ENCODE measurements at places on chromosomes 6 and 20.

DNA sequence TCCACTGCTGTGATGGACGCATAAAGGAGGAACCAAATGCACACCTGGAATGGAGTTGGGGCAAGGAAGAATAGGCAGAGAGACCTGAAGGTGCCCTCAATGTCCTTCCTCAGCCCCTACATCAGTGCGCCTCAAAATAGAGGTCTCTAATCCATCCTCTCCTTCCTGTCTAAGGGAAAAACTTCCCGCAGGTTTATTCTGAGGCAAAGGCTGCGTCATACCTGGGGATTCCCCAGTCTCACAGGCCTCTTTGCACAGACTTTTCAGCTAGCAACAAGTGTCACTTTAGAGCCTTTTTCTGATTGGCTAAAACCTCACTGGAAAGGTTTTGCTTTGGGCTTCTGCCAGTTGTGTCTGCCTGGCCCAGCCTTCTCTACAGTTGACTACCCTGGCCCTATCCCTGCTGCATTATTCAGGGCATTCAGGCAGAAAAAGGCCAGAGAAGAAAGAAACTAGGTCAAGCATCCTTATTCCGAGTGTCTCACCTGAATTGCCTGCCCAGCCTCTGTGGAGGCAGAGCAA, 1.8 kb upstream of the HLA-DQB1 start:
- DNase-seq, result no peak

- DNase-seq, result no peak
Observed at GRCh38 chr6:116218172-116218633, 35.7 kb downstream of the TSPYL4 start.

GRCh38 chr6:159487636-159488035, 205.4 kb downstream of the SOD2 start:
- DNase-seq, result no peak

- DNase-seq, result no peak
Observed at GRCh38 chr6:79065232-79065631, 12.8 kb downstream of the PHIP start.

- no peak for DNase-seq
Observed at GRCh38 chr6:147423111-147423510, 85.4 kb upstream of the SAMD5 start.

DNA sequence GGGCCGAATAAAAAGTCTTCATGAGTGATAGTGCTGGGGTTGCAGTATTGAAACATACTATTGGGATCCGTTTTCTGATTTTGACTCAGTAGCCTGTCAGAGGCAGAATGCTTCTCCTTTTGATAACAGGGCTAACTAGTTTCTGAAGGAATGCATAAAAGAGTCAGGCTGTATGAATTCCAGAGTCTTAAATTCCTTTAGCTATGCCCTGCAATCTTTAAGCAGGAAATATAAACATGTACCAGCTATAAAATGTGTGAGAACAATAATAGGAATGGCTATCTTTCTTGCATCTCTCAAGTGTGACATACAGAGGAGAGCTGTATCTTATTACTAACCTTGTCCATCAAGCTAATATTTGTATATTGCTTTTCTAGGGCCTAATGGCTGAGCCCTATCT, 917.1 kb downstream of the KIF16B start:
- DNase-seq, result no peak

- no peak for DNase-seq
Observed at GRCh38 chr6:34955442-34955841, 66.4 kb downstream of the ANKS1A start.

- DNase-seq, result no peak
Observed at GRCh38 chr6:85576476-85576875, 17.2 kb downstream of the SNX14 start.

DNA sequence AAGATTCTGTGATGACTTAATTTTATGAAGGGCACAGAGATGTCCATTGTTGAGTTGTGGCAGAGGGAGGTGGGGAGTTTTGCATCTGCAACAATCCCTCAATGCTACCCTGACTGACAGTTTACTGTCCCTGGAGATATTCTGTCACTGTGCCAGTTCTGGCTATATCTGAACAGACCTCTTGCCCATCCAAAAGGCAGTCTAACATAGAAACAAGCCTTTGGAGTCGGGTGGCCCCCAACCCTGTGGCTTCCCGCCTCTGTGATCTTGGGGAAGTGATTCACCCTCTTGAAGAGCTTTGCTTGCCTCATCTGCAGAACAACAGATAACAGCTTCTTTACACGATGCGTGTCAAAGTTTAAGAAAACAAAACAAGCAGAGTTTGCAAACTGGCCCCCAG, 3.8 kb upstream of the E2F1 start:
- DNase-seq, result no peak

DNA sequence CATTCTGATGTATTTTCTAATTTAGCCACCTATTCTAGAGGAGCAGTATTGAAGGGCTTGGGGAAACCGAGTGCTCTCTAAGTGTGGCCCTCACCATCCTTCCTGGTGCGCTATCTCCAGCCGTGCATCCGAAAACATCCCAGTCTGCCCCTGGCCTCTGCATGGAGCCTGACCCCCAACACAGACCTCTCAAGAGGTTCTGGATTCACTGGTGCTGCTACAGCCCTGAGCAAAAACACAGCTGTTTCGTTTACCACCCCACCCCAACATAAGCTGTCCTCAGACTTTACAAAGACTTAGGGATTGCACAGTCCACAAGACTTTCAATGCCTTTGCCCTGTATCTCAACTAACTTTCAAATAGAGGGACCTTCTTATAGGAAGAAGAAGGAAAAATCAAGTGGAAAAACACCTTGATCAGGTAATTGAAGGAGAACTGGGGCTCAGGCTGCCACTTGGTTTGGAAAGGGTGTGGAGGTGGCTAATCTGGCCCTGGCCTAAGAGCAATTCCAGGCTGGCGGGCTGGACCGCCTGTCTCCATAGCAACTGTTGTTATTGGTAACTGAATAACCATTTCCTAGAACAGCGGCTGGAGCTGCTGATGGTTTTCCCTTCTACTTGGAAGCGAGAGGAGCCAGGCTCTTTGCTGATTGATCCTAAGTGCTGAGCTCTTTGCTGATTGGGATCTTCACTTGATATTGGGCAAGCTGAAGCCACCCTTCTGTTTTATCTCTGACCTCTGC, 90.2 kb upstream of the TOX2 start:
- DNase-seq, result peak; percentile 33

DNA sequence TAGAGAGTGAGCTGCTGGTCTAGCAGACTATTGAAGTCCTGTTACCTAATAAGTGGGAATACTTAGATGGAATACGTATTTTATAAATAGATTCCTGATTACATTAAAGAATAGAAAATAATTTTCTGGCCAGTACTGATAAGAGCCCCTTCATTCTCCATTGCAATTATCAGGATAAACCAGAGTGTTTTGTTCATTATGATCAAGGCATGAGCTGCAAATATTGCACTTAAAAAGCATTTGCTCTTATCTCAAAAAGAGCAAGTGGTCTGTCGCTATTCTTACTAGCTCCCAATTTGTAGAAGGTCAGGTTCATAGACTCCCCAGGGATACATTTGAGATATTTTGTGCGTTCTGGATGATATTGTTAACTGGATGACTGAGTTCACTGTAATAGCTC, 73.1 kb upstream of the PLCB4 start:
- no peak for DNase-seq

DNA sequence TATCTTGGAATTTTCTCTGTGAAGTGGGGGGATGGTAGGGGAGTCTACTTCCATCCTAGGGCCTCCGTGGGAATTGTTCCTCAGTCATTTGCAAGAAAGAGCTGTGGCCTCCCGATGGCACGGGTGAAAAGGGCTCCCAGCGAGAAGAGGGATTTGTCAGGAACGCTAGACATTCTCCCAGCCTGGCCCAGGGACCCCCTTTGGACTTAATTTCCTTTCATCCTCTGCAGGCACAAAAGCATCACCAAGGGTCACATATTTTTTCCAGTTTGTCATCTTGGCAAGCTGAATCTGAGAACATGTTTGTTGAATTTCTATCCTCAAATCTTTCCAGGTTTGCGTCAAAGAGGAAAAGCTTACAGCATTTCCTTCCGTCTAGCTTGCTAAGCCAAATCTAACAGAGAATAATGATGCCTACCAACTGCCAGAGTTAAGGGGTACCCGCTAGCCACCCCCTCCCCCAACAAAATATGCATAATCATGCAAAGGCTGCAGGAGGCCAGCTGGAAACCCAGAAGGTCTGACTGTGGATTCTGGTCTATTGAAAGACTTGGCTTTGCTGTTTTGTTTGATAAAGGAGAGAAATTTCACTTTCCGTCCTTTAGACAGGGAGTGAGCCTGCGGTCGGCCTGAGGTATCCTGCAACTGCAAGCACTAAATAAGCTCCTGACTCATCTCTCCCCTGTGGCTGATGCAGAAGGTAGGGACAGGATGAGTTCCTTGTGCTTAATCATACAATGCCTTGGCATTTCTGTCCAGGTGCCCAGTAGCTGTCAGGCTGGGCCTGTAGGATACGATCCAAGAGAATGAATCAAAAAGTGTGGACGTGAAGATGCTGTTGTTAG, 23.1 kb downstream of the PSMG4 start:
- no peak for DNase-seq

GRCh38 chr20:16877053-16877554, 128.9 kb downstream of the OTOR start:
- no peak for DNase-seq

- DNase-seq, result no peak
Observed at GRCh38 chr20:3314391-3314790, 75.4 kb upstream of the SLC4A11 start.

GRCh38 chr6:116528133-116528532, 16.7 kb downstream of the CALHM5 start:
- DNase-seq, result no peak

DNA sequence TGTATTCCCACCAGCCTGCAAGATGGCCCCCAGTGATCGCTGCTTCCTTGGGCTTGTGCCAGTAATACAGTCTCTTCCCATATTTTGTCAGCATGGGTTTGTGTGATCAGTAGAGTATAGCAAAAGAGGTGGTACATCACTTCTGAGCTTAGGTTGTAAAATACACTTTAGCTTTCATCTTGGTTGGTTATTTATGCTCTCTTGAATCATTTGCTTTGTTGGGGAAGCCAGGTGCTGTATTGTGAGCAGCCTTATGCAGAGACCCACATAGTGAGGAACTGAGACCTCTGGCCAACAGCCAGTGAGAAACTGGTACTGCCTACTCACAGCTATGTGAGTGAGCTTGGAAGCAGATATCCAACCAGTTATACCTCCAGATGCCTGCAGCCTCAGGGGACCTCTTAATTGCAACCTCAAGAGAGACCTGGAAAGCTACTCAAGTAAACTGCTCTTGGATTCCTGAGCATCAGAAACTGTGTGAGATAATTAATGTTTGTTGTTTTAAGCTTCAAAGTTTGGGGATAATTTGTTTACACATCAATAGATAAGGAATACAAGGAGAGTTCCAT, 229.3 kb downstream of the FARS2 start:
- no peak for DNase-seq

- no peak for DNase-seq
Observed at GRCh38 chr6:110590821-110591351, 114.5 kb upstream of the SLC22A16 start.

DNA sequence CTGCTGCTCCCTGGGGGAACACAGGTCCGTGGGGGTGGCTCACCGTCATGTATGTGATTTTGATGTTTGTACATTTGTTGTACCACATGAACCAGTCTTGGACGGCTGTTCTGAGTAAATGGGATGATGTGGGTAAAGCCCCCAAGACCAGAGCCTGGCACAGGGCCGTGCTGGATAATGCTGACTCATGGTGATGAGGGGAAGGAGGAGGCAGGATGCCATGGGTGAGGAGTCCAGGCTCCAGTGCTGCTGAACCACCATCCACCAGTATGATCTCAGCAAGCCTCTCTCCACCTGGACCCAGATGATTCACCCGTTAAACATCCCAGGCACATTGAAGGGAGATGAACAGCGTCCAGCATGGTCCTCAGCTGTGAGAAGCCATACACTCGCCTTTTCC, 9.6 kb upstream of the APCDD1L start:
- no peak for DNase-seq

DNA sequence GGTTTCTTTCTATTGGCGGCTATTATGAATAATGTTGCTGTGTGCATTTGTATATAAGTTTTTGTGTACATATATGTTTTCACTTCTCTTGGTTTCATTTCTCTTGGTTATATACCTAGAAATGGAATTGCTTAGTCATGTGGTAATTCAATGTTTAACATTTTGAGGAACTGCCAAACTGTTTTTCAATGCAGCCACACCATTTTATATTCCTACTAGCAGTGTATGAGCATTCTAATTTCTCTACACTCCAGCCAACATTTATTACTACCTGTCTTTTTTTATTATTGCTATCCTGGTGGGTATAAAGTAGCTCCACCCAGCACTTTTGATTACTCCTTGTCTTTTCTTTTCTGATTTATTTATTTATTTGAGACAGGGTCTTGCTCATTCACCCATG, 54.8 kb downstream of the PHACTR2 start:
- DNase-seq, result no peak

- no peak for DNase-seq
Observed at GRCh38 chr6:101393251-101393828, at the start of gene GRIK2. TSS of gene GRIK2 (plus strand) at chr6:101393708.

- DNase-seq, result no peak
Observed at GRCh38 chr20:20971810-20972209, 134.3 kb downstream of the LINC00237 start.

GRCh38 chr6:145025488-145025887, 709.8 kb downstream of the EPM2A start:
- no peak for DNase-seq

DNA sequence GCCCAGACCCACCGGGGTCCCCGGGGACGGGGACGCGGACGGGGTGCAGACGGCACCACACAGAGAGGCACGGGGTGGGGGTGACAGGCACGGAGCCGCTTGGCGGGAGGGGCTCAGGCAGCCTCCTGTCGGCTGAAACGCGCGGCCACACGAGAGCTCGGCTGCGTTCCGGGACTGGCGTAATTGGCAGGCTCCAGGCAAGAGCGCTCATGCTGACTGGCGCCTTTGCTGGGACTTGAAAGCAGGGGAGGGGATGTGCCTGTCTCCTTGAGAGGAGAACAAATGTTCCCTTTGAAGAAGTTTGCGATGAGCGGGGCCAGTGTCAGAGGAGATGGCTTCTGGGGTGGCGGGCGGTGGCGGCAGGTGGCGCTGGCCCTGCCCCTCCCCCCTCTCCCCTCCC, 25.8 kb downstream of the BHLHE23 start:
- no peak for DNase-seq

DNA sequence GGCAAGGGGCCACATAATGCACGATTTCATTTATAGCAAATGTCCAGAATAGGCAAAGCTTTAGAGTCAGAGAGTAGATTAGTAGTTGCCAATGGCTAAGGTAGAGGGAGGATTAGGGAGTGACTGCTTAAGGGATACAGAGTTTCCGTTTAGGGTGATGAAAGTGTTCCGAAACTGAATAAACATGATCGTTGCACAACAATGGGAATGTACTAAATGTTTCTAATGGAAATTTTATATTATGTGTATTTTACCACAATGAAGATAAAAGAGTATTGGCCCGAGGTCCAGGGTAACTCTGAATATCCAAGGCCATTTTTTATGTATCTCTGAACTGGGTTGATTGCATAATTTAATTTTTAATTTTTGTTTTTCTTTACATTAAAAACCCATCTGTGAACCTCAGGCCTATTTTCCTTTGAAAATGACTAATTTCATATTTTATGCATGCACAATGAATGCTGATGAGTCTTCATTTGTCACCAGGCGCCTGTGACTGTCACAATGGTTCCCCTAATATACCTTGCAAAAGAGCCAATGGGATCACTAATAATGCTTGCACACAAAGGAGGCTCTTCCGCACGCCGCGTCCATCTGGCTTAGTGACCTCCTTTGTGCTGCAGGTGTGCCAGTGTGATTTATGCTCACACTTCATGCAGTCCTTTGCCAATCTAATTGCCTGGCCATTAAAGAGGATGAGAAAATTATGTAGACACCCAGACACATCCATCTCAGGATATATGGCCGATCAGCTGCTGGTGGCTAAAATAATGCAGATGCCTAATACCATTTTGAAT, 612.5 kb downstream of the CDH26 start:
- no peak for DNase-seq

GRCh38 chr20:44402391-44403193, 47.1 kb downstream of the HNF4A start:
- DNase-seq, result no peak

Measured in right renal pelvis (tissue), 4 donors.